ENCODE measurements at places on chromosomes 7 and 10.

DNA sequence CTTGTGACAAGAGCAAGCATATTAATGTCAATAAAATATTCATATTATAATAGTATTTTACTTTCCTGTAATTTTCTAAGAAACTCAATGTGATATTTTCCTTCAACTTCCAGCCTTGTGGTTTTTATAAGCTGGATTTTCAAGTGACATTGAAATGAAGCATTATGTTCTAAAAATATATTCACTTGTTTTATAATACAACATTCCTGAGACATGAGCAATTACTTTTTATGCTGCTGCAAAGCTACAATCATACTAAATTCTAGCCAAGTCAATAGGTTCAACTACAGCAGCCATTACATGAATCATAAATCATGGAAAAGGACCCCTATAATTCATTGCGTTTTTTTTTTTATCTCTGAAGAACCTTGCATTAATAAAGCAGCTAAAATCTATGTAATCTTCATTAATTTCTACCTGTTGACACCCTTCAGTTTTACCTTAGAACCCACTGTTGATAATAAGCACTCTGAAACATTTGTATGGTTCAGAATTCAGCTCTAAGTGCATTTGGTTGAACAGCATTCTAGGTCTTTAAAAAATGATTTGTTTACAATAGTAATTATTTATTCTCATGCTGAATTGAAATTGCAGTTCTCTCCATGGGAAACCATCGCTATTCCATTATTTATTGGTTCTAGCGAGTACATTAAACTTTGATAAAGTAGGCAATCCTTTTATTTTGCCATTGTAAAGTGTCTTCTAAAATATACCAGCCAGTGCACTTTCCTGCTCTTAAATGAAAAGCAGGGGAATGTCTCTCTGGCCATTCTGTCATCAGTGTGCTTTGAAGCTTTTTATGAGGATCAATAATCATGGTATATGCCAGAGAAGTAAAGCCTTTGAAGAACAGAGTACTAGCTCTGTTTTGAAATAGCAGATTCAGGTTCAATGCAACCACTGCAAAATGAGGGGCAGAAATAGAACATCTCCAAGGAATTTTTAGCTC is 132.6 kb downstream of the GNAT3 start:
- DNase-seq: peak; percentile 49

GRCh38 chr7:29090836-29091601 is 55.3 kb downstream of the CPVL start:
- no peak for DNase-seq

DNA sequence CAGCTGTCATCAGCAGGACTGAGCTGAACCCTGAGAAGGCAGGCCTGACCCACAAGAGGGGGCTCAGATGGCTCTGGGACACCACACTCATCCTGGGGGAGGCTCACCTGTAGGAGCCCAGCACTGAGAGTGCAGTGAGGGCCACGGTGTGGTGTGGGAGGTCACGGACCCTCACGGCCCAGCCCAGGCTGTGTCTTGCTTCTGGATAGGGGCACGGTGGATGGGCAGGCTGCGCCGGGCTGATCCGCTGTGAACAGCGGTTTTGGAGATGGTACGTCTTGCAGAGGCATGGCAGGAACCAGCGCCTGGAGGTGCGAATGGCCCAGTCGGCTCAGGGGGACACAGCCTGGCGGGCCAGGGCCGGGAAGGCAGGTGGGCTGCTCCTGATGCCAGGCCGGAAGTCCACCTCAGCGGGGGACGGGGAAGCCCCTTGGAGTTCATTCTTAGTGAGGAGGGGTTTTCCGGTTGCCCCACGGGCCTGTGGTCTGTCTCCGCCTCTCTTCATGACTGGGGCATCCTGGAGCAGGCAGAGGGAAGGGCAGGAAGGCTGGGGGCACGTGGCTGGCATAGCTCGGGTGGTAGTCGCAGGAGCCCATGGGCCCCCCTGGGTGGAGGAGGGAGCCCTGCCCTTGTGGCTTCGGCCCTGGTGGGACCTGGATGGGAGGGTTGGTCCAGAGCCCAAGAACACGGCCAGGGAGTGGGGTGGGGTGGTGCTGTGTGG is 112.5 kb downstream of the UNCX start:
- no peak for DNase-seq

GRCh38 chr7:81752318-81752714 is 17.5 kb downstream of the HGF start:
- no peak for DNase-seq

- no peak for DNase-seq
Observed at GRCh38 chr7:135993950-135994349, 16.8 kb upstream of the MTPN start.

- DNase-seq: no peak
Observed at GRCh38 chr10:76114581-76115001, 683.2 kb downstream of the LRMDA start.

DNA sequence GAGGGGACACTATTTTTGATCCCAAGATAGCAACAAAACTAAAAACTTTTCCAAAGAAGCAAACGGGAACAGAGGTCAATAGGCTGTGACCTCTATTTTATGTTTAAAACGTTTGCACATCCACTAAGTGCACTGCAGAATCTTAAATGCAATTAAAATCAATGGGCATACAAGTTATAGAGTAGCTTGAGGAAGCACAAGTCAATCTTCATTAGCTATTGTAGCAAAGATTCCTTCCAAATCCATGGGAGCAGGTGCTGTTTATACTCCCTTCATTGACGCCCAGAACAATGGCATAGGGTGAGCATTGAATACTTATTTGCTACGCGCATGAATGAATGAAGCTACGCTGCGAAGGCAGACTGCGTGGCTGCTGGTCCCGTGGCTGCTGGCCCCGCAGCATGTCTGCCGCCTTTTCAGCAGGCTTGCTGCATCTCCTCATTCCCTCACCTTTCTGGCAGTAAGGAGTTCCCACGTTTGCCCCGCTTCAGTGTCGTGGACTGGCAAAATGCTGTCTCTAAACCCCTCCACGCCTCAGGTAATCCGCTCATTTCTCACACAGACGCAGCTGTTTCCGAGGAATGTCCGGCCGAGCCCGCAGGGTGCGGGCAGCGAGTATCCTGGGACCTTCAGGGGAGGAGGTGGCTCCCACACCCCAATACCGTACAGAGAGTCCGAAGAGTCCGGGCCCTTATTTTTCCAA is 754 bp upstream of the PHYHIPL start:
- peak; percentile 0 for DNase-seq

- no peak for DNase-seq
Observed at GRCh38 chr7:28413011-28413410, 693 bp downstream of the CREB5 start.

GRCh38 chr7:33900501-33900900 is 4.8 kb upstream of the BMPER start:
- no peak for DNase-seq

DNA sequence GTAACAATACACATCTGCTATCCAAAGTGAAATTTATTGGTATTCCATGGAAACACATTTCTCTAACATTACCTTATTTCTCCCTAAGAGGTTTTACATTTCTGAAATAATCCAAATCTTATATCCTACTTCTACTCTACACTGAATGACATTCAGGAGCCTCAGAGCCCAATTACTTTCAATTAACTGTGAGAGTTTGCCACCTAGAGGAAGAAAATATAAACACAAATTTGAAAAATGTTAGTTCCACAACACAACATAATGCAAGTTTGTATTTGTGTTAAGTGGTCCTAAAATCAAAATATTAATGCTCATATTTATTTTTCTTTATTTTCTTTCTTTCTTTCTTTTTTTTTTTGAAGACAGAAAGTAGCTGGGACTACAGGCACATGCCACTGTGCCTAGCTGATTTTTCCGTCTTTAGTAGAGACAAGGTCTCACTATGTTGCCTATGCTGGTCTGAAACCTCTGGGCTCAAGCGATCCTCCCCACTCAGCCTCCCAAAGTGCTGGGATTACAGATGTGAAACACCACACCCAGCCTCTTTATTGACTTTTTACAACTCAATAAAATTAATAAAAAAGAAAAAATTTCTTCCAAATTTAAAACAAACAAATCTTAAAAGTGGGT is 46.0 kb downstream of the ATAD1 start:
- DNase-seq: peak; percentile 24

GRCh38 chr10:127044186-127044585 is 139.0 kb downstream of the DOCK1 start:
- DNase-seq: peak; percentile 87

GRCh38 chr7:131546126-131546525 is 10.3 kb downstream of the PODXL start:
- DNase-seq: peak; percentile 60

DNA sequence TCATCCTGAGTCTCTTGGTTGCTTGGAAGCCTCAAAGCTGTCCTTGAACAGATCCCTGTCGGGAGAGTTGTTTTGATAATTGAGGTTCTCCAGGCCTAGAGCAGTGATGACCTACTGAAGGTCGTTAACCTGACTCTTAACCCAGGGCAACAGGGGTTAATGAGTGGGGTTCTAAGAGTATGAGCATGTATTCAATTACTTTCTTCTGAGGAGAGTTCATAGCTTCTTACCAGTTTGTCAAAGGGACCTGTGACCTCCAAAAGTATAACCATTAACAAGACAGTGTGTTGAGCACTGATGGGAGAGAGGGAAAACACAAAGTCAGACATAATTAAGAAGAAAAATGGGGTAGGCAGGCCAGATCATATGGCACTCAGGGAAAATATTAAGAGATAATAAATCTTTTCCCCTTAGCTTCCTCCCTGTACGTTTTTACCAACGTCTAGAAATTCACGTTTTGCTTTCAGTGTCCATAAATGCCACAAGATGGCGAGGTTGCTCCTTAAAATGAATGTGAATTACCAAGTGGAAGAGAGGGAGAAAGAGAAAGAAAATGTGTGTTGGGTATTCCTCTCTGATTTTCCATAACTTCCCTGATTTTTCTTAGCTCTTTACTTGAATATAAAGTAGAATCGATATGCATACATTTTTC is 97.6 kb downstream of the SUGCT start:
- peak; percentile 36 for DNase-seq

DNA sequence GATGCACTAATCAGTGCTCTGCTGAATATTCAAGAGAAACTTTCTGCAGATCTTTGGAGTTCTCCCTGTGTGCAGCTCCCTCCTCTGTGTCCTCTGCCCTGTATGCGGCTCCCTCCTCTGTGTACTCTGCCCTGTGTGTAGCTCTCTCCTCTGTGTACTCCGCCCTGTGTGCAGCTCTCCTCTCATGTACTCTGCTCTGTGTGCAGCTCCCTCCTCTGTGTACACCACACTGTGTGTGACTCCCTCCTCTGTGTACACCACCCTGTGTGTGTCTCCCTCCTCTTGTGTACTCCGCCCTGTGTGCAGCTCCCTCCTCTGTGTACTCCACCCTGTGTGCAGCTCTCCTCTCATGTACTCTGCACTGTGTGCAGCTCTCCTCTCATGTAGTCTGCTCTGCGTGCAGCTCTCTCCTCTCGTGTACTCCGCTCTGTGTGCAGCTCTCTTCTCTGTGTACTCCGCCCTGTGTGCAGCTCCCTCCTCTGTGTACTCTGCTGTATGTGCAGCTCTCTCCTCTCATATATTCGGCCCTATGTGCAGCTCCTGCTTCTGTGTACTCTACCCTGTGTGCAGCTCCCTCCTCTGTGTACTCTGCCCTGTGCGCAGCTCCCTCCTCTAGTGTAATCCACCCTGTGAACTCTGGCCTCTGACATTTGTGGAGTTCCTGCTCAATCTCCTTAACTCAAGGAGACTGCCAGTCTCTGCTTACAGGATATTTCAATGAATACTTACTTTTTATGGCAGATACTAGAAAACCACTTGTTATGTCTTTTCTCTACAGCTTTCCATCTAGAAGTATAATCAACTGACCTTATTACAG is 280.4 kb downstream of the GLRX3 start:
- DNase-seq: no peak

All from RWPE1 (cell line).